ENCODE measurements at places on chromosomes 2 and 18. TPM values are rescaled to one million over a fixed set of nuclear protein-coding genes. Genes with fewer than 3 reads are reported as not detected.

- no peak for DNase-seq
These were observed 77.7 kb upstream of the IGFBP5 start for GRCh38 chr2:216773072-216773471.

- no peak for DNase-seq
These were observed 79.0 kb downstream of the LBH start for GRCh38 chr2:30310371-30310770.

DNA sequence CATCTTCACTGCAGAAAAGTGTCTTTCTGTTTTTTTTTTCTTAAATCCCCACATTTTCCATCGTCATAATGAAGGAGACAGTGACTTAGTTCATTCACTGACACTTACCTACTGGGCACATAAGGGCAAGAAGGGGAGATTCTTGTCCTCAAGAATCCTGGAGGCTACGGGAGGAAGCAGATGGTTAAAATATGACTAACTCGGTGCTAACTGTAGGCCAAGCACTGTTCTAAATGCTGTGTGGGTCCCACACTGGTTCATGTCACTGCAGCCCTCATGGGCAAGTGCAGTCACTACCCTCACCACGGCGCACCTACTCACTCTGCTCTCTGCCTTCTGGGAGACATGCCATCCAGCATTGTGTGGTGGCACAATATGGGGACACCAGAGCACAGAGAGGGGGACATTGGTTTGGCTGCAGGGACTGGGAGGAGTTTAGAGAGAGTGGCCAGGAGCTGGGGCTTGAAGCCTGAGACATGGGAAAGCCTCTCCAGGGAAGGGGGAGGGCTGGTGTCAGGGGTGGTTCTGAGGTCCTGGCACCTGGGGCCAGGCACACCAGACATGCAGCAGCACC lies 305.2 kb downstream of the MYCN start:
- DNase-seq, result no peak

DNA sequence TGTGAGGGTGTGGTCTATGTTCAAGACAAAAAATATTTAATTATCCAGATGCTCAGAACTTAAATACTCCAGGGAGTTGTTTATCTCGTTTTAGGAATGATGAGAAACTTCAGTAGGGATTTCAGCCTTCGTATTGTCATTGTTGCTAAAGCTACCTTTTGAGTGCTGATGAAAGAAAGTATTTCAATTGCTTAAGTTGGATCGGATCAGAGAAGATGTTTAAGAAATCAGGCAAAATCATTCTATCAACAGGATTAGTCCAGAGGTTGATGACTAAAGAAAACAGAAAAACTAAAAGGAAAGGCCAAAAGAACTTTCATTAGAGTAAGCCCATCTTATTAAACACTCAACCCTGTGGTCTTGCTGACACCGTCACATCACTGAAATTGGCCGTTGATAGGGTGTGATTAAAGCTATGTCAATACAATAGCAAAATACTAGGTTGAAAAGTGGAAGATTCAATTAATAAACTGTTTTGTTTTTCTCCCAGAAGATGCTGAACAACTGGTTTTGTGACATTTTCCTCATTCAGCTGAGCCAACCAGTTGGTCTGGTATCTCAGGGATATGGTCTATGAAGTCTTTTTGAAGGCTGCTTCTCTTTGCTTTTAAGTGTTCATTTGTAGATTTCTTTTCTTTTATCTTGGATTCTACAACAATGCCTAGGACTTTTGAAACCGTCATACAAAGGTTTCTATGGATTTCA lies 551.7 kb downstream of the SLC4A3 start:
- DNase-seq, result no peak

DNA sequence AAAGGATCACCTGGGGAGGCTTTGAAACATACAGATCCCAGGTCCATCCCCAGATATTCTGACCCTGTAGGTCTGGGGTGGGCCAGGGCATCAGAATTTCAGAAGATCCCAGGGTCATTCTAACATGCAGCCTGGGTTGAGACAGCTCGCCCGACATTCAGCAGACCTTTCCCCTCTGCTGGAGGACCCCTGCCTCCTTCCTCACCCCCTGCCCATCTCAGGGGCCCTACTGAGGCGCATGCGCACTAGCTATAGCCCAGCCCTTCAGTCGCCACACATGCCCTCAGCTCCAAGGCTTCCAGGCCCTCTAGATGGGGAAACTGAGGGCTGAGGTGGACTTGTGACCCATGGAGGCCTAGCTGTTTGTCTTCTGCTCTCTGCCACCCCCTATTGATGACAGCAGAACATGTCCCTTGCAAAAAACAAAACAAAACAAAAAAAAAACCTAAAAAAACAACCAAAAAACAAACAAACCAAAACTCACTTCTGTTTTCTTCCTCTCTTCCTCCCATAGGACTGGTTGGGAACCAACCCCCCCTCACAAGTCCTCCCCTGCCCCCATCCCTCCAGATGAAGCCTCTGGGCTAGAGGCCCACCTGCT lies 91.3 kb downstream of the ZBTB7C start:
- DNase-seq, result no peak

The FBXO41 gene
- total RNA-seq, result 20.7 TPM

The TMEM198 gene
- total RNA-seq, result 0.47 TPM

The GTF3C2 gene
- 87.8 TPM for total RNA-seq

DNA sequence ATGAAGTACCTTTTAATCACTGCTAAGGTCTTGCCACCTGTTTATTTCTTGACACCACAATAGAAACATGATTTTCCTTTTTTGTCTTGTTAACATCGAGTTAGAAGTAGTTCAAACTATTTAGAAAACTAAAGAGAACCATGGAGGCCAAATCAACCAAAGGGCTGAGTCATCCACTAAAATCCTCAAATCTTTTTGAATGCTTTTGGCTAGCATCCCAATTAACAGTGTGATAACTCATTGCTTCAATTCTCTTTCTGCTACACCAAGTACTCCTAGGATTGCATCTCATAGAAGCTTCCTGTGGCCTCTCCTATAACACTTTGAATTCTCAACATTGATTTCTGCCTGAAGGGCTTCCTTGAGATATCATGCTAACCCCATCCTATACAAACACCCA lies 159.9 kb upstream of the MMADHC start:
- no peak for DNase-seq

DNA sequence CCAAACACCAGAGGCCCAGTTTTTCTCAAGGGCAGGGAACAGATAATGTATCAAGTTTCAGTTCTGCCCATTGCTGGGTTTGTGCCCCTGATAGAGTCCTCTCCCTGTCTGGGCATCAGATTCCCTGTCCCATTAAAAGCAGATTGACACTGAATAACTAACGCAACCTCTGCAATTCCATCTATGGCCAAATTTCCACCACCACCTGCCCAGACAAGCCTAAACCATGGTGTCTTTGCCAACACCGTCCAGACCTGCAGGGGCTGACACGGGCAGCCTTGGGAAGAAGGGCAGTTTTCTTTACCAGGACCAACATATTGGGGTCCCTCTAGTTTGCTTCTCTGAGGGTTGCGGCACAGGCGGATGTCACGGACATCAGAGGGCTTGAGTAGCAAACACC lies 26.4 kb upstream of the PAX8 start:
- no peak for DNase-seq

DNA sequence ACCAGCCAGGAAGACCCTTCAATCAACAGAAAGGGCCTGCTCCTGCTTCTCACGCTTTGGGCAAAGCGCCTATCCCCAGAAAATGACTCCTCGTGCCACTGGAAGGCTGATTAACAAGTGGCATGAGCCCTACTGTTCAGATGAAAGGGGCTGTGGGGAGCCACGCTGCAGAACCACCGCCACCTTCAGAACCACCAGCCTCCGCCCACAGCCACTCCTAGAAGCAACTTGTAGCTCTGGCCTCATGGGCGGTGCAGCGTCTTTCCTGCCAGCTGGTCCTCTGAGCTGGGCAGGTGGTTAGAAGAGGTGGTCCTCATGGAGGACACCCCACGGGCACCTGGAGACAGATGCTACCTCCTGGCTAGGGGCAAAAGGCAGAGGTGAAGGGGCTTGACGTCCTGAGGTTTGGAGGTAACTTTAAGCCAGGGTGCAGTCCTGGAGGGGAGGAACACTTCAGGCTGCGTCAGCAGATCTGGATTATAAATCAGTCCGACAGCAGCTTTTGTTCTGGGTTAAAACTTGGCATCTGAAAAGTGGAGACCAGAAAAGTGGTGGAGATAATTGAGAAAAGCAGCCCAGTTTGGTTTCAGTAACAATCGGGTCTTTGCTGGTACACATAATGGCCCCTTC lies 861 bp upstream of the SEMA4C start:
- DNase-seq, result peak; percentile 66

DNA sequence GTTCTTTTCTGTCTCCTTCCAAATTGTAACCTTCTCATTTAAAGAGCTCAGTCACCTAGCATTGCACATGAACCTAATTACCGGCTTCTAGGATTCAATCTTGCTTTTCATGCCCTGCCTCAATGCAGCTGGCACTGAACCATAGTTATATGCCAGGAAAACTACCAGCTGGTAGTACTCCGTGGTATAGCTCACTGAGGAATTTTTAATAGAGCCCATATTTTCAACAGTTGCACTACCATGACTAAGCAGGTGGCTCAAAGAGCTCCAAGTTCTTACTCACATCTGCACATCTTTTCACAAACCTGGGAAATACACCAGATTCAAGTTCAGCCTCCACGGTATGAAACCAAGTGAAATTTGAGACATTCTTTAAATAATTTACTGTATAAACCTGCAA lies 363.5 kb downstream of the GRB14 start:
- no peak for DNase-seq

DNA sequence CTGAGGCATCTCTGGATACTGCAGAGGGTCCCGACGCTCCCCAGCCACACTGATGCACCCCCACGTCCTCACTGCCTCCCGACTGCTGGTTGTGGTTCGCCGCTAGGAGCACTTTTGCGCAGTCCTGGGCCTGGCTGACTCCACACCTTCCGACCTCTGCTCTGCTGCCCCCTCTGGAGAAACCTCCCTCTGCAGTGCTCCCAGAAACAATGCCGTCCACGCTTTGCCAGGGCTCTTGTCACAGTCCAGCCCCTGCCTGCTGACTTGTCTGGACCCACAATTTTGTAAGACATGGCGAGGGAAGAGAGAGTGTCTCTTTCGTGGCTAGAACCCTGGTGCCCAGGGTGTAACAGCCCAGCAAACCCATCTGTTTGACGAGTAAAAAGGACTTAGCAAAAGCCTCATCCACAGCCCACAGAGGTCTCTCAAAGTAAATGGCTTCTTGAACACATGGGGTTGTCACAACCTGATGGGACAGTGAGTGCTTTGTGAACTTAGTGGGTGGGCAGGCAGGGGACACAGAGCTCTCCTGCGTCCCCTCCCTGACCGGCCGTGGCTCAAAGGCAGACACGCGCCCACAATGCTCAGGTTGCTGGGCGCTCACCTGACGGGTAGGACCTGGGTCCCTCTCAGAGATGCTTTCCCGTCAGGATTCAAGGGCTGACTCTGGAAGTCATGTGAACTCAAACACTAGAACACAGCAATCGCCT lies 4.0 kb downstream of the COPS9 start:
- DNase-seq, result no peak

The COL6A3 gene
- 2.5 TPM for total RNA-seq

DNA sequence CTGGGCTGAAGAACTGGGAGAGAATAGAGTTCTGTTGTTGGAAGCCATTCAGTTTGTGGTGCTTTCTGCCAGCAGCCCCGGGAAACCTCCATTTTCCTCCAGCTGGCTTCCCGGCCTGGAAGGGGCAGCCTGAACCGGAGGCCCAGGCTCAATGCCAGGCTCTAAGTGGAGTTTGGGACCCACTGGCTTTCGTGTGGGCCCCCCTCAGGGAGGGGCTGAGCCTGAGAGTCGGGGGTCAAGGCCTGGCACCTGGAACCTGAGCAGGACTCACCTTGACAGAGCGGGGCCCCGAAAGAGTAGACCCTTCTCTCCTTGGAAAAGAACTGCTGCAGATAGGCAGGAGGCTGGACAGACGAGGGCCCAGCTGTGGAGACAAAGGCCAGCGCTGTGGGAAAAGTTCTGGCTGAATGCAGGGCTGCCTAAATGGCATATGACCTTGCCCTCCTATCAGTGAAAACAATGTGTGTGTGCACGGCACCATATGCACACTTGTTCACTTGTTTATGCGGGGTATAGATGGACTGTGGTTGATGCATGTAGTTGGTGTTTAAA lies 34.8 kb upstream of the ASB18 start:
- DNase-seq, result no peak

- no peak for DNase-seq
These were observed 27.5 kb downstream of the MALT1 start for GRCh38 chr18:58698701-58699193.

The GRHL1 gene
- 0.50 TPM for total RNA-seq

DNA sequence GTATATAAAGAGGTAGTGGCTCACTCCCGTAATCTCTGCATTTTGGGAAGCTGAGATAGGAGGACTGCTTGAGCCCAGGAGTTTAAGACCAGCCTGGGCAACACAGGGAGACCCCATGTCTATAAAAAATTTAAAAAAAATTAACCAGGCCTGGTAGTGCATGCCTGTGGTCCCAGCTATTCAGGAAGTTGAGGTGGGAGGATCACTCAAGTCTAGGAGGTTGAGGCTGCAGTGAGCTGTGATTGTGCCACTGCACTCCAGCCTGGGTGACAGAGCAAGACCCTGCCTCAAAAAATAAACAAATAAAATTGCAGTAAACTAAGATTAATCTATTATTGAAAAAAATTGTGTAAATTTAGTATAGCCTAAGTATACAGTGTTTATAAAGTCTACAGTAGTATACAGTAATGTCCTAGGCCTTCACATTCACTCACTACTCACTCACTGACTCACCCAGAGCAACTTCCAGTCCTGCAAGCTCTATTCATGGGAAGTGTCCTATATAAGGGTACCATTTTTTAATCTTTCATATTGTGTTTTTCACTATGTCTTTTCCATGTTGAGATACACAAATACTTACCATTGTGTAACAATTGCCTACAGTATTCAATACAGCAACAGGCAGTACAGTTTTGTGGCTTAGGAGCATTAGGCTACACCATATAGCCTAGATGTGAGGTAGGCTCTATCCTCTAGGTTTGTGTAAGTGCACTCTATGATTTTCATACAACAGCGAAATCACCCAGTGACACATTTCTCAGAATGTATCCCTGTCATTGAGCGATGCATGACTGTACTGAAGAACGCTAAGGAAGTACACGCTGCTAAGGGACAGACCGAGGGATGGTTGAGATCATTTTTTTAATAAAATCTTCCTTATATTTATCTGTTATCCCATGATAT lies 10.4 kb upstream of the MAP4K3 start:
- no peak for DNase-seq

- no peak for DNase-seq
These were observed 110.0 kb downstream of the ALK start for GRCh38 chr2:29811378-29811777.

The SERPINB8 gene
- 18.8 TPM for total RNA-seq
